HEK293T (cell line): ENCODE measurements at places on chromosomes 7 and 10.

DNA sequence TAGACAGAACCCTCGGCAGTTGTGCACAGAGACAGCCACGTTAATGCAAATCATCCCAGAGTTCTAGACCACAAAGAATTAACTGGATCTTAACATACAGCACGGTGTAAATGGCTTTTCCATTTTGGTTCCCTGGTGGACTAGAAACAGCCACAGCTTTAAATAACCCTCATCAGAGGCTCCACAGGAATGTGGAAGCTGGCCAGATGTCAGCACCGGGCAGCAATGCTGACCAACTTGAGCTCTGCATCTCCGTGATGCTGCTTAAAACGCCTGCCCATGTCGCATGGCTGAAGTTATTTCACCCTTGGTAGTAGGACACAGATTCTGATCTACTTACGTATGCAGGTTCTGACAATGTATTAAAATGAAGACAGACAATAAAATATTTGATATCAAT is 24.5 kb downstream of the RSU1 start:
- DNase-seq = no peak

DNA sequence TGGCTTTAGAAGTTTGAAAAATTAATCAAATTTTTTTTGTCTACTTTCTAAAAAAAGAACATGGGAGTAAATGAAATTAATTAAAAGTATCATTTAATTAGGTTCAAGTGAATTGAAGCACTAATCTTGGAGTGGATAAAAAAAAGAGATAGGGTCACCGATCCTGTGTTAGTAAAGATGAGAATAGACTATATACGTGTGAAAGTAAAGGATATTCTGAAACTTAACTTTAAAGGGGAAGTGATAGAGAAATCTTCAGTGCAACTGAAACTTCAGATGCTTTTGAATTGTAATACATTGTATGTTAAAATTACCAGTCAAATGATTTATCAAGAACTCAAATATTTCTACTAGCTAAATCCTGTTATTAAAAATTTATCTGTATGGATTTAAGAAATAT is 4.8 kb downstream of the NHLRC2 start:
- DNase-seq = no peak

DNA sequence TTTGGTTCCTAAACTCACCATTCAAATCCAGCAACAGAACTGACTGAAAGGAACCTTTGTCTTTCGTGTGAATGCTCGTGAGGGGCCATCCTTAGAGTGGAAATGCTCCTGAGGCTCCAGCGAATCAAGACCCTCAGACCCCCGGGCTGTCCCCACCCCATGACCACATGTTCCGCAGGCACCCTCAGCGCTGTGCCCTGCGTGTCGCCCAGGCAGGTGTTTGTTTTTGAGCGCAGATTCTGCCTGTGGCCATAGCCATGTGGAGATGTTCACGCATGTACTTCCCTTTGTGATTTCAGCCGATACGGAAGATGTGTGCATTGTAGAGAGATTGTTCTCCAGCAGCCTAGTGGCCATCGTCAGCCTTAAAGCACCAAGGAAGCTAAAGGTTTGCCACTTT is 24.2 kb downstream of the WIPI2 start:
- DNase-seq = no peak

GRCh38 chr10:79248341-79249185 is 98.7 kb upstream of the PPIF start:
- DNase-seq = no peak

DNA sequence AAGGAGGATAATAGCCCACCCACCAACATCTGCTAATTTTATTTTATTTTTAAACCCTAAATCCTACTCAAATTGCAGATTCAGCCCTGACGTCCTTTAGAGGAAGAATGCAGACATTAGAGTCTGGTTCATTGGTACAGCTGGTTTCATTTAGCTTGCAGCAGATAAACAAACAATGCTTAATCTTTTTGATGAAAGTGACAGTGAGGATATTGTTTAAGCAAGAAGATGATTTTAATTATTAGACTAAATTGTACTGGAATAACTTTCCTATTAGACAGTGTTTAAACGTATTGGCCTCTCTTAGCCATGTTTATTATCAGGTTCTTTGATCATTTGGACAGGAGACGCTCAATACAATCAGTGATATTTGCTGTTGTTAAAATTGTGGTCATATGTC is 164.8 kb downstream of the CDK14 start:
- no peak for DNase-seq

GRCh38 chr10:125009661-125010161 is 67.8 kb downstream of the ZRANB1 start:
- DNase-seq = no peak

DNA sequence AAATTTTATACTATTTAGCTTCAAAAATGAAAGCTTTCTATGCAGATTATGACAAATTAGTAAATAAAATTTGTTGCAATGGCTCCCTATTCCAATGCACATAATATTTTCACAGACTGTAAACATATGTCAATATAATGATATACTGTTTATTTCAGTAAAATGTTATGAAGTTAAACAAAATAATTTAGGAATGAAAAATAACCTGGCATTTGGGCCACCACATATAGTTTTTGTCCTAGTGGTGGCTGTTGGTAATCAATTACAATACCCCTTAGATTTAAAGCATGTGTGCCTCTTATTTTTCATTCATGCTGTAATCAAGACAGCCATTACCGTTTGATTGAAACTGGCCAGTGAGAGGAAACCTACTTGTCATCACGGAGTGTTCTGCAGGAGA is 928.5 kb upstream of the KCND2 start:
- no peak for DNase-seq

DNA sequence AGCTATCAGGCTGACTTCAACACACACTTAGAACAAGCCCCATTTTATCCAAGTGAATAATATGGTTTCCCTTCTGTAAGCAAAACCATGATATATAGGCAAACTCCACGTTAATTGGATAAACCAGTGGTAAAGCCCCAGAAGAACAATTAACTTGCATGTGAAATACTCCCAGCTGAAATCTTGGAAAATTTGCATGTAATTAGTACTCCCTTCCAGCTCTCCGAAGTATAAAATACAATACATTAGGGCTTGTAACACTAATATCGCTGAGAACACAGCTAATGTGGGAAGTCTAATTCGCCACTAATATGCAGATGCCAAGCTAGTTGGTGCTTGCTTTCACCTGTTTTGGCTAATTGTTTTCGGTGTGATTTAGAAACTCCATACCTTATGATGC is 859.0 kb upstream of the AUTS2 start:
- no peak for DNase-seq

- no peak for DNase-seq
These were observed 94.5 kb downstream of the MMRN2 start for GRCh38 chr10:86862786-86863483.

- no peak for DNase-seq
These were observed 27.2 kb upstream of the CARD11 start for GRCh38 chr7:3070908-3071307.

DNA sequence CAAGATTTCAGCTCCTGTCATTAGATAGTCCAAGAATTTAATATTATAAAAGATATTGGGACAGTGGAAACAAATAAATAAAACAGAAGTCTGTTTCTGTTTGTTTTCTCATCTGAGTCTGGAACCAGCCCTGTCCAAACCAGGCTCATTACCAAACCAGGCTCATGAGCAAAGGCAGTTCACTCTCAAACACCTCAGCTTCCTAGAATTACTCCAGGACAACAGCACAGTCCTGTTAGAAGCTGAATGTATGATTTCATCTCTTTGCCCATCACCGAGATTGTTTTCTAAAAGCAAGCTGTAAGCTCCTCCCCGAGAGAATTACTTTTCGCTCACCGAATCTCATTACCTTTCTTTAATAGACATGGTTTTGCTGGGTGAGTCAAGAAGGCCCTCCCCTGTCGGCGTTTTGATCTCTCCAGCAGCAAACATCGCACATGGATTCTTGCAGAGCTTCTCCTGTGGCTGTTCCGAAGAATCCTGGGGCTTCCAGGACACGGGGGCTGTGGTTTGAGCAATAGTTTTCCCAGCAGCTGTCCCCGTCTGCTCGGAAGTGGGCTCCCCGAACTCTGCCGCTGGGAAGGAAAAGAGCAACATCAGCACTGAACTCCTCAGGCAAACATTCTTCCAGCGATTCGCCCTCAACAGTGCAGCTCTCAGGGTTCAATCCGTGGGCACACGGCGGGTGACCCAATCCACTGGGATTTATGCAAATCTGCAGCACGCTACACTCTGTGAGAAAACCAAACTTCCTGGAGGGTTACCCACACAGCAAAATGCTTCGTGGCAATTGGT is 112.5 kb downstream of the SVIL start:
- no peak for DNase-seq

GRCh38 chr10:90985321-90985933 is 64.5 kb upstream of the ANKRD1 start:
- no peak for DNase-seq

DNA sequence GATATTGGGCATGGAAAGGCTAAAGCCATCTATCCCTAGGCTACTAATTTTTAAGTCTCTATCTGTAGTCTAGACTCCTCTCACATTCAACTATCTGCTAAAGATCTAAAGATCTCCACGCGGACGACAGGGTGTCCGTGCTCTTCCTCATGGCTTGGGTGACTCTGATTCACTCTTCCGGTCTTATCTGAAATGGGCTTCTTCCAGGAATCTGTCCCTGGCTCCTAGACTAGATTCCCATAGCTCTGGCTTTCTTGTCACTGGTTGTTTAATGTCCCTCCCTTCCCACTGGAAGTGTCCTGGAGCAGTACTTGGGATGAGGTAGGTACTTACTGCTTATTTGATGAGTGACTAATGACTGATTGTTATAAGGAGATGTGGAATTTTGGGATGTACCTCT is 62.0 kb upstream of the PODXL start:
- no peak for DNase-seq

DNA sequence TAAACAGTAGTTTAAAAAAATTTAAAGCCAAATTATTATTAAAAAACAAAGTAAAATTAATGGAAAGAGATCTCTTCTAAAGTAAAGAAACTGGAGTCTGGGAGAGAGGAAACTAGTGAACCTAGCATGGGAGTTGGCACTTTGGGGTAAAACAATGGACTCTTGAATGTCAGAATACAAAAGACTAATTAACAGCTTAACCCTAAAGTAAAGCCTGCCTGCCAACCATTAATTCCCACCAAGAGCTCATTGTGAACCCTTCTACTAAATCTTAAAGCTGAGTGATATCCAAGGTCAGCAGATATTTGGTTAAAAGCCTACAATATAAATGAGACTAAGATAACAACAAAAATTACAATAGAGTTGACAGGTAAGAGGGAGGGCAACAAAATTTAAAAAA is 36.5 kb downstream of the KMT2C start:
- no peak for DNase-seq

DNA sequence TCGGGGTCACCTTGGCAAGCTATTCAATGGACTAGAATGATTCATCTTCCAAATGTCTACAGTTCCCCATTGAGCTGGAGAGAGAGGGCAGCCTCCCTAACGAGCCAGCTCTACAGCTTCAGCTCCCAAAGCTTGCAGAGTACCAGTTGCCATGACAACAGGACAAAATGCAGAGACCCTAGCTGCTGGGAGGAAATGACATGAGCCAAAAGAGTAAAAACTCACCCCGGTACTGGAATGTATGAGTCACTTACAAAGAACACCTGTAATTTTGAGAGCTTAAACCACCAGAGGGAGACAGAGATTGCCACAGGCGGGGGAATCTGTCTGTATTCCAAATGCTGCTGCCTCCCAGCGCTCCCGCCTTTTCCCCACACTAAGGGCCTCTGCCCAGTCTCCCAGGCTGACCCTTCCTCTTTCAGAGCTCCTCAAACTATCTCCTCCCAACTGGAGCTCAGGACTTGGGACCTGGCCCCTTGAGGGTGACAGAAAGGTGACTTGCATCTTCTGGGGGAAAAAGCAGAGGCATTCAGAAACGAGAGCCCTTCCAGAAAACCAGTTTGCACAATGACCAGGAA is 95.5 kb downstream of the CUL2 start:
- DNase-seq = peak; percentile 63

- DNase-seq = no peak
These were observed 23.3 kb downstream of the BPGM start for GRCh38 chr7:134669845-134670373.

DNA sequence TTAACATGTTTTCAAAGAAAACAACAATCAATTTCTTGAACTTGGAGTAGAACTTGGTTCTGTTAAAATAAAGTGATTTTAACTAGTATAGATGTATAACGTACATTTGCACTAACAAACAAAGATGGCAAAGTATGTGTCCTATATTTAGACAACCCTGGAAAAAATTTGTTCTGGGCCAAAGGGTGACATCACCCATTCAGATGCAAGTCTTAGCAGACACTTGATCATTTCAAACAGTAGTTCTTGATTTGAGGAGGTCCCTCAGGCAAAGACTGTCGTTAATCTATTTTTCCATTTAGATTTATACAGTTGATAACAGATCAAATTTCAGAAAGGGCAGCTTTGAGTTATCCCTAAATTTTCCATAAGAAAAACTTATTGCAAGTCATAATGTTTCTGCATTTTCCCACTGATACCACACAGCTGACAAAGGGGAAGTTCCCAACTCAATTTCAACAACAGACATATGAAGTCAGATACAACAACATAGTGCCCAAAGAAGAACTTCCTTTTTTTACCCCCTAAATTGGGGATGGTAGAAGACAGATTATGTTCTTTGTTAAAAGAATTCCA is 5.2 kb downstream of the NMT2 start:
- no peak for DNase-seq

- no peak for DNase-seq
These were observed 7.7 kb downstream of the CHPF2 start for GRCh38 chr7:151239837-151240459.

DNA sequence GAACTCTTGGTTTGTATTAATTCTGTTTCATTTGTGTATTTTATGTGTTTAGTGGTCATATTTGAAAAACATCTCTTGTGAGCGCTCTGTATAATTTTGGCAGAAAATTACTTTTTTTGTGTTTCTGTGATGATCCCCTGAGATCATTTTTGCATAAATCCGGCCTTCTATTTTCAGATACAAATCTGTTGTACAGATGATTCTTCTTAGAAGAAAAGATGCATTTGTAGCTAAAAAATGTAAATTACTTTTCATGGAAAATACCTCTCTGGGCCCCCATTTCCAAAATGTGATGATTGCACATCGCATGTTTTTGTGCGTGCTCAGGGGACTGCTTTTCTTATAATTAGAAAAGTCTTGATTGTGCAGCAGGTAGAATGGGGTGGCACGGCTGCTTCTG is 395.4 kb downstream of the LRMDA start:
- DNase-seq = no peak

GRCh38 chr7:83410989-83411591 is 237.8 kb downstream of the SEMA3E start:
- peak; percentile 16 for DNase-seq

DNA sequence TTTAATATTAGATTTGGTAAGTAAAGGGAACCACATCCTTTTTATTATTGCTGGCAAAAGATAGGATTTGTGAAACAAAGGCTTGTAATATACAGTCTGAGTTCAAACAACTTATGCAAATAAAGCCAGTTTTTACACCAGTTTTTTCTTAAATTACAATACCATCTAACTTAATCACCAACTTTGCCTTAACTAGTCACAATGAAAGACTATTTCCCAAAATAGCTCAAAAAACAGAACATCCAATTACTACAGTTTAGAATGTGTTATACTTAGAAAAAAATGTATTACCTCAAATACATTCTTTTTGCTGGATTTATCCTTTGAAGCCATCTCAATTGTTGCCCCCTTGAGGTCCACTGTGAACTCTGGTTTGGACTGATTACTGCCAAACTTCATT is 108.5 kb downstream of the ARHGAP12 start:
- no peak for DNase-seq

- no peak for DNase-seq
These were observed 255.0 kb upstream of the SEMA3C start for GRCh38 chr7:81173766-81174281.

GRCh38 chr10:29208845-29209244 is 80.0 kb upstream of the LYZL1 start:
- DNase-seq = no peak
